ENCODE measurements at places on chromosomes 1 and 21.
A peak's percentile ranks its signal among the peaks of the same experiment; 100 is the strongest.

- no peak for DNase-seq
Observed at GRCh38 chr1:12529640-12530174, 88.3 kb downstream of the DHRS3 start.

GRCh38 chr1:12597792-12598191, 20.2 kb downstream of the DHRS3 start:
- DNase-seq, result no peak

- peak; percentile 30 for DNase-seq
Observed at GRCh38 chr1:9009438-9010370, 16.5 kb downstream of the SLC2A7 start.

DNA sequence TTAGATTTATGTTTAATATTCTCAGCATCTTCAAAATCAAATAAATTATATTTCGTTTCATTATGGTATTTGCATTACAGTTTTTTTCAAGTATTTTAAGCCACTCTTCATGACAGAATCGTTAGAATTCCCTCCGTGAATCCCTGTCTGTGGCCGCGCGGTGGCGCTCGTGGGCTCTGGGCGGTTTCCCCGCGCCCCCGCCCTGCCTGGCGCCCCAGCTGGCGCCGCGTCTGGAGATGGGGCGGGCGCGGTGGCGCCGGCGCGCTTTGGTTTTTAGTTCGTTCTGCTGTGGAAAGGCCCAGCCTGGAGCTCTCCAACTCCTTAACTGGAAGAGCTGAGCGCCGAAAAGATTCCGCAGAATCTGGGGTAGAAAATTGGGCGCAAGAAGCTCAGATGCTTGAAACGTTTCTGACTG, 25.7 kb downstream of the PRMT2 start:
- DNase-seq, result peak; percentile 81

- DNase-seq, result no peak
Observed at GRCh38 chr21:31706562-31706961, 25.4 kb downstream of the SCAF4 start.
